Karpas-422 (cell line): ENCODE measurements at places on chromosomes 2 and 18.
A peak's percentile ranks its signal among the peaks of the same experiment; 100 is the strongest.

DNA sequence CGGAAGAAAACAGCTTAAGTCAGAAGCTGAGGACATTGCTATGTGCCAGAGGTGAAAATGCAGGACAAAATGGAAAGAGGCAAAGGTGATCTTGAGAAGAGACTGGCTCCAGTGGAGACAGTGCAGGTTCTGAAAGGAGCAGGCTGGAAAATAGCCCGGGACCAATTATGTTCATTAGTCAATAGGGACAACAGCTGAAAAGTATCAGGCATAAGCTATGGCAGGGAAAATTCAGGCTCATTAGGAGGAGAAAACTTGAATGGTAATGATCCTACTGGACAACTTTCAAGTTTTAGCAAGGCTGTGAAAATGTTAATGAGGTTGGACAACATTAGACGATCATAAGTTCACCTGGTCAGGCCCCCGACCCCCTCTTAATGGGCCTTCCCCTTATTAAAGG is 60.2 kb downstream of the GALNT14 start:
- DNase-seq: no peak

DNA sequence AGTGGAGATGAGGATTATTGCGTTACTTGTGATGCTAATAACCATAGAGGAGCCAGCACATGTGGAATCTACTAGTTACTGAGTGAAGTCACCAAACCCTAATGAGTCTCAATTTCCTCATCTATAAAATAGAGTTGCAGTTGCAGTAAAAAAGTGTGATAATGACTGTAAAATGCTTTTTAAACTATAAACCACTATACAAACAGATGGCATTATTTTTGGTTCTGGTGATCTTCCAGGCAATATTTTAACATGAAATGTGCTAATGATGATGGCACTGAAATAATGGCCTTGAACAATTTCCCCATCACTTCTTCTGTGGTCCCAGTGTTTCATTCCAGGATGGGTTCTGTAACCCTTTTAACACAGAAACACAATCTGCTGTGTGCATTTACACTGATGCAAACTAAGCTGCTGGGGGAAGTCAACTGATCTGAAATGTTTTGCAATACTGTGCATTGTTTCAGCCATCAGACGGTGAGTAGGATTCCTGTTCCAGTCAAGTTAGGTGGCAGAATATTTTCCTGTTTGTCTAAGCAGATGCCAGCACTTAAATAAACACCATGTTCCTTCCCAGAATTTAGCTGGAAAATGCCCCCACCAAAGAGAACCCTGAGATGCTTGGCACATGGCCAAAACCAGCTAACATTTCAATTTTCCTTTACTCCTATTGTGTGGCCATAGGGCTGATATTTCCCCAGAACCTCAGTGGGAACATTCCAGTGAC is 52.6 kb downstream of the TACR1 start:
- DNase-seq: no peak

- DNase-seq: no peak
Measured at GRCh38 chr2:38248255-38248654, 128.8 kb downstream of the ATL2 start.

DNA sequence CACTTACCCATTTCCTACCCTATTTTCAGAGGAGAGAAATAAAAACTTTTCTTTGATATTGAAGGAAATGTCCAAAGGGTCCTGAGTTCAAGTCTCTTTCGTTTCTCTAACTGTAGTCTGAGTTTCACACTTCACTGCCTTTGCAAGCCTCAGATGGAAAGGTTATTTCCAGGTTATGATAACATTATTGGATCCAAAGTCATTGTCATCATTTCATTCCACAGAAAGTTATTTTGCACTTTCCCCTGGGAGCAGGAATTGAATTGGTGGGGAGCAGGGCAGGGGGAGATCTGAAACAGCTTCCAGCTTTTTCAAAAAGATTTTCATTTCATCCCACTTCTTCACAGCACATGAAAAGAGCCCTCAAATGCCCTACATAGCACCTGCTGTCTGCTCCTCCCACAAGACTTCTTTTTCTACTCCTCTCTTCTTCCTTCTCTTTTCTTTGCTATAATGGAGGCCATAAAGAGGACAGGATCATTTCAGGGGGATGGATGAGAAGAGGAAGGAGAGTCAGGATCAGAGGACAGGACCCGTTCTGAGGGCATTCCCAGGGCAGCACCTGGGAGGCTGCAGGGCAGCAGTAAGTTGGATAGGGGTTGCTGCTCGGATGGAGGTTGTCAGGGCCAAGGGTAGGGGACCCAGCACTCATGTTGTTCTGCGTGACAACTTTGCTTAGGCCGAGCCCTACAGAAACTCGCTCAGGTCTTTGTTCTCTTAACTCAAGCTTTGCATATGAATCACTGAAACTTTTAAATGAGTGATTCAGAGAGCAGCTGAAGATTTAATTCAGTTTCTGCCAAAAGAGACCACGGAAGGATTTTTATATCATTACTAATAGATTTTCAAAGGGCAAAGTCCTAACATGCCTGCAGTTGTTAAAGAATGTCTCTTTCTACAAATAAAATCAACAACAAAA is 11.4 kb upstream of the GALNT5 start:
- no peak for DNase-seq

- peak; percentile 88 for DNase-seq
Measured at GRCh38 chr2:30072250-30072842, 74.5 kb upstream of the YPEL5 start.

- DNase-seq: no peak
Measured at GRCh38 chr2:143744114-143744513, 614.9 kb downstream of the ARHGAP15 start.

DNA sequence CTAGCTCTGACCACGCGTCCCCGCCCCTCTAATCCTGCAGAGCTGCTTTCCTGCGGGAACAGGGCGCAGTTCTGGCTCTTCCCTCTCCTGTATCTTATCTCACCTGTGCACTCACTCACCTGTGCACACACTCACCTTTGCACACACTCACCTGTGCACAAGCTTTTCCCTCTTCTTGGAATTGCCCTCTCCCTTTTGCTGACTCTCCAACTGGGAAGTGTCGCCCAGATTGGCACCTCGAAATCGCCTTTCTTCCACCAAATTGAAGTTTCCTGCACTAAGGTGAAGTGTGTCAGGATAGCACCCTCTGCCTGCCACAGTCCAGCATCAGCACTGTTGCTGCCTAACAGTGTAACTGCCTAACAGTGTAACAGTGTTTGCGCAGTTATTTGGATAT is 566 bp upstream of the CMPK2 start:
- DNase-seq: peak; percentile 73

DNA sequence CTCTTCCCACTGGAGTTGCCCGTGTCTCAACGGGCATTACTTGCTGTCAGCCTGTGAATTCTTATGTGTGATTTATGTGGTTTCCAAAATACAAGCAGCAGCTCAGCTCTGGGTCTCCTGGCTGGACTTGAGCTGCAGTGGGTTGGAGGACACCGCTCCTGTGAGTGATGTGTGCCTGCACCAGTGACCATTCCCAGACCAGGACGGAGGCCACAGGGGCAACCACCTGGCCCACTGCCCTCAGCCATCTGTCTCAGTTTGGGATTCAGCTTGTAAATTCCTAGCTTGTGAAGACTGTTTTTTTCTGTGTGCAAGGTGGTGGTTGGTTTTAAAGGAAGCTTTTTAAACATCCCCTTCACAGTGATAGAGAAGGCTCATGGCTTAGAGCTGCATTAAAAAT is 261.0 kb downstream of the BCL2 start:
- DNase-seq: no peak

- DNase-seq: peak; percentile 58
Measured at GRCh38 chr2:10303181-10303693, 533 bp downstream of the HPCAL1 start.

- no peak for DNase-seq
Measured at GRCh38 chr2:239273280-239274234, 127.3 kb downstream of the HDAC4 start.

DNA sequence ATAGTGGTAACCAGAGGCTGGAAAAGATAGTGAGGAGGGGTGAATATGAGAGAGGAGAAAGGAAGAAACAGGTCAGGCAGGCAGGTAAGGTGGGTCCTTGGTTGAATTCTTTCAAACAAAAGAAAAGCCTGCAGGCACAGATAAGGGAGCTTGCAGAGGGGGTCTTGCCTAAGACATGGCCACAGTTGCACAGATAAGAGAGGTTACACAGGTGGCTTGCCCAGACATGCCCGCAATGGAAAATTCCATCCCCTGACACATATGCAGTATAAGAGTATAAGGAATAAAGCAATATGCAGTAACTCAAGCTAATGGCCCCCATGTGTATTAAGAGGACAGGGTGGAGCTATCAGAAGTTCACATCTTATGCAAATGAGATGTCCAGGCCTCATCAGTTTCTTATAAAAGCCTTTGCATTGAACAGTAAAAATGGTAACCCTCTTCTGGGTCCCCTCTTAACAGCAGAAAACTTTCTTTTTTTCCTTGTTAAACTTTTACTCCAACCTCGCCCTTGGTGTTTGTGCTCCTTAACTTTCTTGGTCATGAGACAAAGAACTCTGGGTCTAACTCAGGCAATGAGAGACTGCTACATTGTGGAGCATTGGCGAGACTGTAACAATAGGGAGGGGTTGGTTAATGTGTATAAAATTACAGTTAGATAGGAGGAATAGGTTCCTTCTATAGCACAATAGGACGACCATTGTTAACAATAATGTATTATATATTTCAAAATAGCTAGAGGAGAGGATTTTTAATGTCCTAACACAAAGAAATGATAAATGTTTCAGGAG is 764.6 kb downstream of the TSN start:
- no peak for DNase-seq

- no peak for DNase-seq
Measured at GRCh38 chr2:219576505-219577388, 4.6 kb downstream of the INHA start.

DNA sequence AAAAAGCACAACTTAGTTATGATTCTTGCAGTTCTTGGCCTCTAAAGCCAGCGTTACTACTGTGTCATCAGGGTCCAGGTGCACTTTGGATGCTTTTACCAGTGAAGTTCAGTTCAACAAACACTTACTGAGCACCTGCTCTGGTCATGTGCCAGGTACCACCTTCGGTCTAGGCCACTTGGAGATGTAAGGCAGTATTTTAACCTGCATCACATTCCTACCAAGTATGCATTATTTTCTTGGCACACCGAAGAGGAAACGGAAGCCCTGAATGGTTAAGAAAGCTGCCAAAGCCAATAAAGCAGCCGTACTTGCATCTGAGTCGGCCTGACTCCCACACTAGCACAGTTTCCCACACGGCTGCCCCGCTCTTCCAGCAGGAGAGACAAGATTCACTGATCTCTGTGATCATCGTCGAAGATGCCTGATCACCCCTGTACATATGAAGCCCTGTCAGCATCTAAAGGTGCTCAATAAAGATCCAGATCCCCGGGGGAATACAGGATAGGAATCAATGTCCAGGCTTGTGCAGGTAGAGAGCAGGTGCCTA is 427.1 kb downstream of the EIPR1 start:
- no peak for DNase-seq

DNA sequence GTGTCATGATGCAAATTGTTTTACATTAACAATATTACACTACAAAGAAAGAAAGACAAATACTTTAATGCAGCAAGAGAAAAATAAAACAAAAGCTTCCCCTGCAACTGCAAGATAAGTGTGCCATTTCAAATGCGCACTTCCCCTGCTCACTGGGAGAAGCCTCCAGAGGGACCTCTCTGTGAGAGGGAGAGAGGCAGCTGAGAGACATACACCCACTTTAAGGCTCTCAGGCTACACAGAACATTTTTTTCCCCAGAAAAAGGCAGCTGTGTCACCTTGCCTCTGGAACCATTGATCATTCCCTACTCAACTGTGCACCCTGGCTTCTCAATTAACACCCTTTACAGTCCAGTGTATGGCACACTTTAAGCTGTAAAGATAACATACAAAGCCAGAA is 75.2 kb downstream of the DPP4 start:
- DNase-seq: no peak

GRCh38 chr2:61042807-61043206 is 22.9 kb upstream of the SANBR start:
- no peak for DNase-seq

- no peak for DNase-seq
Measured at GRCh38 chr2:204945376-204945775, 400.1 kb downstream of the PARD3B start.

- no peak for DNase-seq
Measured at GRCh38 chr2:198143793-198144192, 339.4 kb downstream of the PLCL1 start.
